Epithelial cell of prostate (primary cell): ENCODE measurements at places on chromosomes 13 and 19.

DNA sequence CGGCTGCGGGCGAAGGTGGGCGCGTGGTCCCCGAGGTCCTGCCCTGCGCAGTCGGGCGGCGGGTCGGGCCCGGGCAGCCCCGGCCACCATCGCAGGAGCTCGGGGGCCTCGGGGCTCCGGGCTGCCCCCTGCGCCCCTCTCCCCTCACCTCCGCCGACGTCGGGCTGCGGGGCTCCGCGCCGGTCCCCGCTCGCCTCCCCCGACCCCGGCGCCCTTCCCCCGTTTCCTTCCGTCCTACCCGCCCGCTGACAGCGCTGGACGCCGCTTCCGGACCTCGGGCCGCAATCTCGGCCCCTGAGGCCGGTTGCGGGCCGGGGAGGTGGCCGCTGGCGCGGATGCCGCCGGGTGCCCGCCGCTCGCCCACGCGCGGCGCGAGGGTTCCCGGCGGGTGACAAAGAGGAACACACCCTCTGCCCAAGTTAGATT, 720 bp downstream of the FARP1 start:
- no peak for DNase-seq

- DNase-seq = no peak
Measured at GRCh38 chr13:83286737-83287136, 595.5 kb downstream of the SLITRK1 start.

- DNase-seq = no peak
Measured at GRCh38 chr13:46100191-46100815, 4.5 kb downstream of the CPB2 start.

DNA sequence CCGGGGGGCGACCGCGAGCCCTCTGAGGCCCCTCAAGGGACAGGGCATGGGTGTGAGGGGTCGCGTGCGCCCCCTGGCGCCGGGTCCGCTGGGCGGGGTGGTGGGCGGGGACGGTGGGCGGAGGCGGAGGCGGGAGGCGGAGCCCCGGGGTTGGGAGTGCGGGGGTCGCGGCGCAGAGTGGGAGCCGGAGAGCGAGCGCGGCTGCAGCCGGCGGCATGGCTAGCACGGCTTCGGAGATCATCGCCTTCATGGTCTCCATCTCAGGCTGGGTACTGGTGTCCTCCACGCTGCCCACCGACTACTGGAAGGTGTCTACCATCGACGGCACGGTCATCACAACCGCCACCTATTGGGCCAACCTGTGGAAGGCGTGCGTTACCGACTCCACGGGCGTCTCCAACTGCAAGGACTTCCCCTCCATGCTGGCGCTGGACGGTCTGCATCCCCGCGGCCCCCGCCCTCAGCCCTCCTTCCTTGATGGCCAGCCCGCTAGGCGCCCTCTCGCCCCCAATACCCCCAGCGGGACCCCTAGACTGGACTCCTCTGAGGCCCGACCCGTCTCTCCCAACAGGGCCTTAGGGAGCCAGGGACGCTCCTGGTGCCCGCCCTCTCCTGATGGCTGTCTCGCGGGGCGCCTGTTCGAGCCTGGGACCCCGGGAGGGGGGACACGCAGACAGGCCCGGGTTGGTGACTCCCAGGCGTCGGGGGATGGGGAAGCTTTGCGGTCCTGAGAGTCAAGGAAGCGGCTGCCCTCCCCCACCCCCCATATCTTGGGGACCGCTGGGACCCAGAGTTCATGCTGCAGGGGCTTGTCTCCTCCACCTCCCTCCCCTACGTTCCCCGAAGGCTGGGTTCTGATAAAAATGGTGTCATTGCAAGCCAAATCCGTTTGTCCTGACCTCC, at the start of gene CLDN10:
CLDN10 (plus strand) TSS at position 182 of the 903 bp plus-strand sequence; CDS start at position 216, 34 bp downstream.
- no peak for DNase-seq

GRCh38 chr19:2394054-2394441, 33.3 kb downstream of the TIMM13 start:
- no peak for DNase-seq

- DNase-seq = no peak
Measured at GRCh38 chr13:49657241-49657641, 28.9 kb downstream of the ARL11 start.

GRCh38 chr19:478976-479375, 17.3 kb upstream of the MADCAM1 start:
- no peak for DNase-seq

GRCh38 chr19:35745328-35746086, at the start of the genes PSENEN and U2AF1L4:
Gene PSENEN, plus strand, starts transcription at chr19:35745651. Its CDS starts 280 bp downstream, at chr19:35745931.
Gene U2AF1L4, minus strand, starts transcription at chr19:35745418. Its CDS starts 27 bp downstream, at chr19:35745391.
- peak; percentile 97 for DNase-seq

DNA sequence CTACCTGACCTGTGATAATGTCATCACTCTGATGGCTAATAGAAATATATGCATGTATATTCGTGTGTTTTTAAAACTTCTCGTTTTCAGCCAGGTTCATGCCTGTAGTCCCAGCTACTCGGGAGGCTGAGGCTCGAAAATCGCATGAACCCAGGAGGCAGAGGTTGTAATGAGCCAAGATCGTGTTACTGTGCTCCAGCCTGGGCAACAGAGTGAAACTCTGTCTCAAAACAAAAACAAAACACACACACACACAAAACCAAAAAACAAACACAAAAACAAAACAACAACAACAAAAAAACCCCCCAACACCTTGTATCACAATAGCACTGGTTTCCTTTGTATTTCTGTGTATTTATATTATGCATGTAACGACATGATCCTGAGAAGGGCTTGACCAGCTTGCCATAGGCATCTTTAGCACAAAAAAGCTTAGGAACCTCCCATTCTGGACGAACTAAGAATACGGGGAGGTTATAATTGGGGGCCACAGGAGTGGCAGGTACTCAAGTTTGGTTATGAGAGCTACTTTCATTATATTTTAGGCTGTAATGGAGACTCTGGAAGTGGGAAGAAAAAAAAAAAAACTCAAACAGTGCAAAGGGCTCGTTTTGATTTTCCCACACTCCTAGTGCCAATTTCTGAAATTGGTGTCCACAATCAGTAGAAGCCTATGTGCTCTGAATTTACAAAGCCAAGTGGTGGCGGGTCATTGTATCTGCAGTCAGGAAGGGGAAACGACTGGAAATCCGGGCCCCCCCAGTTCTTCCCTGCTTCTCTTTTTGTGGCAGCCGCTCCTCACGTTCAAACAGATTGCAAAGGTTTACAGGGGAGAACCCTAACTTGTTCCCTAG, 1.2 kb upstream of the ACP7 start:
- DNase-seq = no peak

- DNase-seq = no peak
Measured at GRCh38 chr13:45872566-45872965, 21.0 kb upstream of the SIAH3 start.

- peak; percentile 93 for DNase-seq
Measured at GRCh38 chr13:79631051-79631659, 150.2 kb downstream of the NDFIP2 start.

DNA sequence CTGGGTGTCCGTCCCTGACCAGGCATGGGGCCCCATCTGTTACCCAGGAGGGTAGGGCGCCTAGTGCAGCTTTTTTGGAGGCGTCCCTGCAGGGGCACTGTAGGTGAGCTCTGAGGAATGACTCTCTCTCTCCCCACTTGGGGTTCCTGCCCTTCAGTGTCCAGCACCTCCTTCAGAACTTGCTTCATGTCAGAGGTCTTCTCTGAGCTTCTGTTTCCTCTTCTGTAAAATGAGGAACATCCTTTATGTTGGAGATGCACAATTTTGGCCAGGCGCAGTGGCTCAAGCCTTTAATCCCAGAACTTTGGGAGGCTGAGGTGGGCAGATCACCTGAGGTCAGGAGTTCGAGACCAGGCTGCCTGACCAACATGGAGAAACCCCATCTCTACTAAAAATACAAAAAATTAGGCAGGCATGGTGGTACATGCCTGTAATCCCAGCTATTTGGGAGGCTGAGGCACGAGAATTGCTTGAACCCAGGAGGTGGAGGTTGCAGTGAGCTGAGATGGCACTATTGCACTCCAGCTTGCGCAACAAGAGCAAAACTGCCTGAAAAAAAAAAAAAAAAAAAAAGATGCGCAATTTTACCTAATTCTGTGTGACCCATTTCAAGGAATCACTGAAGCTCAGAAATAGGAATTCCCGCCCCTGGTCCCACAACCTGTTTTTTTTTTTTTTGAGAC, 15.2 kb upstream of the PIK3R2 start:
- DNase-seq = no peak

GRCh38 chr19:33551676-33552075, 30.1 kb upstream of the PEPD start:
- no peak for DNase-seq

- DNase-seq = no peak
Measured at GRCh38 chr13:79407349-79407979, 1.4 kb upstream of the RBM26 start.

DNA sequence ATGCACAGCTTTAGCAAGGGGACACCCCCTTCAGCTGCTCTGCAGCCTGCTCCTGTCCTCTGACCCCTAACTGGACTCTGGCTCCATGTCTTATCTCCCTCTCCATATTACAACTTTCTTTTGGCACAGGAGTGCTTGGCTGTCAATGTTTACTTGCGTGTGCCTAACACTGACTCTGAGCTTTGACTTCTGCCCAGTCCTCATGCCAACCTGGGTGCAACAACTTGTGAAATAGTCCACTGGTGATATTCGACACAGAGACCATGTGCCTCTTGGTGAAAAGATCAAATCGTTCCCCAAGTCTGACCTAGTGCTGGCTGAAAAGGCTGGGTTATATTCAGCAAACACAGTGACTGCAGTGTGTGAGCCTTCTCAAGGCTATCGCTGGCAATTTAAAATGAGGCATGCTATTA, 34.1 kb upstream of the KLF12 start:
- DNase-seq = no peak

- DNase-seq = no peak
Measured at GRCh38 chr13:90806016-90806615, 541.4 kb upstream of the MIR17HG start.

GRCh38 chr19:39190768-39191167, 6.0 kb upstream of the NCCRP1 start:
- DNase-seq = no peak

DNA sequence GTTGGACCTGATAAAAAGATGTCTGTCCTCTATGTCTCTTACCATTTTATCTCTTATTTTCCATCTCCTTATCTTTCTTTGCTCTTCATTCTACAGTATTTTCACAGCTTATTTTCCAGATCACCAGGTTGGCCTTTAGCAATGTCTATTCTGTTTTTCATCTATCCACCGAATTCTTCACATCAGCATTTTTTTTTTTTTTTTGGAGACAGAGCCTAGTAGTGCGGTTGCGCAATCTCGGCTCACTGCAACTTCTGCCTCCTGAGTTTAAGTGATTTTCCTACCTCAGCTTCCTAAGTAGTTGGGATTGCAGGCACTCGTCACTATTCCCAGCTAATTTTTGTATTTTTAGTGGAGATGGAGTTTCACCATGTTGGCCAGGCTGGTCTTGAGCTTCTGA, 49.0 kb downstream of the DNAJC15 start:
- DNase-seq = no peak

- no peak for DNase-seq
Measured at GRCh38 chr13:101026736-101027398, 352.3 kb upstream of the TMTC4 start.

- no peak for DNase-seq
Measured at GRCh38 chr13:109615721-109616420, 170.5 kb downstream of the IRS2 start.

DNA sequence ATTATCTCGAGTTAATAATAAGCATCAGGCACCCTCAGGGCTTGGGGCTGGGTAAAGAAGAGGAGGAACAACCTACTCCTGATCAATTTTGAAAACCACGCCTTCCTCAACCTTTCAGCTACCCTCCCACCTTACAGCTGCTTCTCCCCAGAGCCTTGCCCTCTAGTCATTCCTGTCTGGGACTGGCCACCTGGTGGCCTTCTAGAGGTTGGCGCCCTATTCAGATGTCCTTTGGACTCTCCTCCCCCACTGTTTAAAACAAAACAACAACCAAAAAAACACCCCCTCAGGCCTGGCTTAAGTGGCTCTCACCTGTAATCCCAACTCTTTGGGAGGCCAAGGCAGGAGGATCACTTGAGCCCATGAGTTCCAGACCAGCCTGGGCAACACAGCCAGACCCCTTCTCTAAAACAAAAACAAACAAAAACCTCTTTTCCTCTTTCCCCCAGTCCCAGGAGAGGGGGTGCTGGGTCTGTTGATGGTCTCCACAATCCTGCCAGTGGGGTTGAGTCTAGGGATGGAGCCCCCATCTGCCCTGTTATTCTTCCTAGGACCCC, 62.3 kb downstream of the CCDC70 start:
- DNase-seq = no peak

DNA sequence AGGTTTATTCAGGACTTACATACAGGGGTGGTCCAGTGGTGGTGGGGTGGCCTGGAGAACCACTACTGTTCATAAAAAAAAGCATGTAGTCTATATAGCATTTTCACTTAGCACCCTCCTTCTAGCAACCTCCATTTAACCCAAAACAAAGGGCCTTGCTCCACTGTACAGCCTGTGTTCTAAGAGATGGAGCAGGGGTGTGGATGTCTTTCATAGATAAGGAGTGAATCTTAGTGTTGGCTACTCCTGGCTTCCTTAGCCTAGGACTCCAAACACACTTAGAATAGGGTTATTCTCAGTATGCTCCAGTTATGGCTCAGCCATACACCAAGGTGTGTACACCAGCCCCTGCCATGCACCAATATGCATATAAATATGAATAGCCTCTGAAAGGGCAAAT, 95.2 kb downstream of the ELF1 start:
- no peak for DNase-seq

- no peak for DNase-seq
Measured at GRCh38 chr19:15555021-15555420, 46.7 kb downstream of the CYP4F22 start.

- DNase-seq = no peak
Measured at GRCh38 chr19:34549833-34550232, 68.3 kb downstream of the WTIP start.

DNA sequence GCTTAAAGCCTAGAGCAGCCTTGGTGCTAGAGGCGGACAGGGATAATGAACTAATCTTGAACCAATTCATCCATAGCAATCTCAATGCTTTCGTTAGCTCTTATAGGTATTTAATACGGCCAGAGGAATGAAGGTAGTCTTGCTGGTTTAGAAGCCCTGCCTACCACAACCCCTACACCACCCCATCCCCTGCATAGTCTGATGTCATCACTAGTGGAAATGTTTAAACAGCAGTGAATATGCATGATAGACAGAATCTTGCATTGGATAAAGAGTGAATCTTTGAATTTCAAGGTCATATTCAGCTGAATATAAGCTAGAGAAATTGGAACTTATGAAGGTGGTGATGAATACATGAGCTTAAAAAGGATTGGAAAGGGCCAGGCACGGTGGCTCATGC, 321.9 kb downstream of the ITGBL1 start:
- no peak for DNase-seq

- DNase-seq = no peak
Measured at GRCh38 chr13:111927181-111927540, 139.8 kb upstream of the SOX1 start.

DNA sequence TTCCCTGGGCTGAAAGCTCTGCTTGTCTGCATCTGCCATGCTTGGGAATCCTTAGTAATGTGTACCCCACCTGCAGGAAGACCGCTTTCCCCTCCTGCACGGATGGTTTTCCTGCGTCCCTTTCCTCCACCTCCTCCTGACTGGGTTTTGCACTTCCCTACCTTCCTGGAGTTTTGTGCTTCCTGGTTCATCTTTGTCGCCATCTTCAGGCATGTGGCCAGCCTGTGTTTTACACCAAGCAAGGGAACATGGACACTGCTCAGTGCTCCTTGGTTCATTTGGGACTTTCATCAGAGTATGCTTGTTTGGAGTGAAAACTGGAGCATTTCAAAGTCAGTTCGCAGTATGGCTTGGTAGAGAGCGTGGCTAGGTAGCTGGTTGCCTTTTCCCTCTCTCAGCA, 30.7 kb downstream of the ERICH6B start:
- DNase-seq = no peak
